ENCODE measurements at places on chromosomes 2 and 18.
A peak's percentile ranks its signal among the peaks of the same experiment; 100 is the strongest.

DNA sequence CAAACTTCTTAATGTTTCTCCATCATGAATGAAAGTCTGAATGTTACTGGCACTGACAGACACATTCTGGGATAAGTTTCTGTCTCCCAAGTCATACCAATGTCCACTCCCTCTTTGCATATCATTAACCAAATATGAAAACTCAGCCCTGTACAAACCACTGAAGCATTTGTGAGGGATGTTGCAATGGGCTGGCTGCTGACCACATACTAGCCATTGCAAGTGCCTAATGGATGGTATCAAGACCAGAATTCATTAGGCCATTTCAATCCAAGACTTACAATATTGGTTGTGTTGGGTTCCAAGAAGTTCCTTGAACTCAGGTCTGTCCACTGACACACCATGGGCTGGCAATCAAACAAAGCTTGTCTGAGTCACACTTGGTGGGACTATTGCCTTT is 73.8 kb downstream of the CBLN2 start:
- DNase-seq = no peak

- no peak for DNase-seq
Measured at GRCh38 chr18:52953387-52953786, 613.4 kb downstream of the DCC start.

DNA sequence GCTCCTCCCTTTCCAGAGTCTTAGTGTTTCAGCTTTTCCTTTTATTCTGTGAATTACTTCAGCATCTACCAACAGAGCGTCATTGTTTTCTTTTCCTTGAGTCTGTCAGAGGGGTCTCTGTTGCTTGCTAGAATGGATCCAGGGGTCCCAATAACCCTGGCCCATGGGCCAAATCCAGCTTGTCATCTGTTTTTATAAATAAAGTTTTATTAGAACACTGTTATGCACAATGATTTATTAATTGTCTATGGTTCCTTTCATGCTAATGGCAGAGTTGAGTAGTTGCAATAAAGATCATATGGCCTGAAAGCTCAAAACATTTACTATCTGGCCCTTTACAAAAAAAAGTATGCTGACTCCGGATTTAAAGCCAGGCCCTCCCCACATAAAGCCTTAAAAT is 58.8 kb downstream of the MRPL35 start:
- no peak for DNase-seq

- DNase-seq = no peak
Measured at GRCh38 chr18:23640052-23640451, 22.7 kb downstream of the ANKRD29 start.

DNA sequence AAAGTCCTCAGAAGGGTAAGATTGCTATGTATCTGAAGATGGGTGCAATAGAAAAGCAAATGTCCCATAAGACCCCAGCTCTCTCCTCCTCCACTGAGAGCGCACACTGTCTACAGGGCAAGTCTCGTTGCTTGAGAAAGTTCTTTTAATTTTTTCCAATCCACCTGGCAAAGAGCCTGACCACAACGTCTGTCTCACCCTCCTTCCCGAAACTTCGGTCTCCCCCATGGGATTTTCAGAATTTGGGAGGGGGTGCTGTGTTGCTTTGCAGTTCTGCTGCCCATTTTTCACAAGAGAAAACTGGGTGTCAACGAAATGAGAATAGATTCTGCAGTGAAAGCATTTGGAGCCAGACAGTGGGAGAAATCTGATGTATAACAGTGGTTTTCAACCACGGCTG is 40.4 kb downstream of the SERTAD2 start:
- DNase-seq = no peak

DNA sequence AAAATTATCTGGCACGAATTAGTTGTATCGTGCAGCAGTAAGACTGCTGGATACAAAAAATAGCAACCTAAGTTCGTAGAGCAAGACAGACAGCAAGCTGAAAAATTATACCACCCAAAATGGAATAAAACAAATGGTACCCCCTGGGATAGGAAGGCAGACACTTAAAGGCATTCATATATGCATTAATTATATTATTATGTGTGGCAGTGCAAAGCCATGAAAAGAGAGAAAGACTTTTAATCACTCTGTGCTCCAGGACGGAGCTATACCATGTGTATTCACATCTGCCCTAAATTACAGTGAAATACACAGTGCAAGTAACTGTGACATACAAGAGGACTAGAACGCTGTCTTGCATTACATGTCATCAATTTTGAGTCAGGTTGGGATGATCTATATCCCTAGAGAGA is 235.9 kb downstream of the GULP1 start:
- no peak for DNase-seq

DNA sequence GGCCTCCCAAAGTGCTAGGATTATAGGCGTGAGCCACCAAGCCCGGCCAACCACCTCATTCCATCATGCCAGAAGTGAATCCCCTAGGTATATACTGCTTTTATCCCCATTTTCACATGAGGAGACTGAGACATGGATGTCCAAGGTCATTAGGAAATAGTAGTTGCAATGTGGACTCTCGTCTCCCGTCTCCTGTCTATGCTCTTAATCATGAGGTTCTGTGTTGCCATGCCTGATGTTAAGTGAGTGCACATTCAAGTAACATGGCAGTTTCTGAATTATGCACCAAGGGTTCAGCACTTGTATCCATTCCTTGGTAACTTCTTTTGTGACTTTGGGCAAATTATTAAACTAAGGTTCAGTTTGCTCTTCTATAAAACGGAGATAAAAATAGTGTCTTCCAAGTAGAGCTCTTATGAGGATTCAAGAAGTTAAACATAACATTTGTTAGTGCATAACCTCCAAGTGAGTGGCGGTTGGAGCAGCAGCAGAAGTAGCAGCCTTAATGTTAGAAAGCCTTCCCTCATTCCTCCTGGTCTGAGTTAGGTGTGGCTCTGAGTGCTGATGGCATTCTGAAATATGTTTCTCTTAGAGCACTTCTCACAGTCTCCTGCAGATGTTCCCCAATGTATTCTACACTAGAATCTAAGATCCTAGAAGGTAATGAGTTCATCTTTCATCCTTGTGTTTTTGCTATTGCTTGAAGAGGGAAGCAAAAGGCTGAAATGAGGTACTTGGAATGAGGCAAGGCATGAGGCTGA is 21.9 kb downstream of the SOCS6 start:
- DNase-seq = no peak

- DNase-seq = no peak
Measured at GRCh38 chr2:189821953-189822748, 37.9 kb downstream of the PMS1 start.

- no peak for DNase-seq
Measured at GRCh38 chr2:10139536-10139935, 17.0 kb downstream of the RRM2 start.

DNA sequence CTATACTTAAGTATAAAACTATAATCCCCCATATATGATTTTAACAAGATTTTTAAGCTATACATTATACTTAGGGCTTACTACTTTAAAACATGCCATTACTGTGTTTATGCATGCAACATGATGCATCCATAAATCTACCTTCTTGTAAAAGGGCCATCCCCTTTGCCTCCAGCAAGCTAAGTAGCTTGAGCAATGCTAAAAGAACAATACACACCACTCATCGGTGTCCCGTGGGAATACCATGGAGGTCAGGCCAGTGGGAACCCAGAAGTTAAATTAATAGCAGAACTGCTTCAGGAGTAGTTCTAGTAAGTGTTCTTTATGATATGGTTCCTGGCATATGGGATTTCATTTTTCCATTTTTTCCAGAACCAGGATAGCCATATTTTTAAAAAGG is 37.8 kb downstream of the SH3RF3 start:
- DNase-seq = no peak

DNA sequence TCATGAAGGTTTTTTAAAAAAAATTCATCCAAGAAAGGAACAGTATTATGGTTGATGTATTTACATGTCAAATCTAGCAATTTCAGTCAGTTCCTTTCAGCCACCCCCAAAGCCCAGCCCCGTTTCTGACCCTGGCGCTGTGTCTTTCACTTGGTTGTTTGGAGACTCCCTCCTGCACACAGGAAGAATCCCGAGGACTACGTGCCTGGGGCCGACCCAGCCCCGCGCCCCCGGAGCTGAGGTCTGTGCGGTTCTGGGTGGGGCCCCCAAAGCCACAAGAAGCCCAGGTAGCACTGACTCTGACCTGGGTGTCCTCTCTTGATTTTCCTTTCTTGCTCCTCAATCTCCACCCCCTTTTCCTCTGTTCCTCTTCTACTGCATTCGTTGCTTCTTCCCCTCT is 49.1 kb downstream of the TRAPPC12 start:
- DNase-seq = no peak

- no peak for DNase-seq
Measured at GRCh38 chr2:20130821-20131645, 79.6 kb upstream of the LAPTM4A start.

DNA sequence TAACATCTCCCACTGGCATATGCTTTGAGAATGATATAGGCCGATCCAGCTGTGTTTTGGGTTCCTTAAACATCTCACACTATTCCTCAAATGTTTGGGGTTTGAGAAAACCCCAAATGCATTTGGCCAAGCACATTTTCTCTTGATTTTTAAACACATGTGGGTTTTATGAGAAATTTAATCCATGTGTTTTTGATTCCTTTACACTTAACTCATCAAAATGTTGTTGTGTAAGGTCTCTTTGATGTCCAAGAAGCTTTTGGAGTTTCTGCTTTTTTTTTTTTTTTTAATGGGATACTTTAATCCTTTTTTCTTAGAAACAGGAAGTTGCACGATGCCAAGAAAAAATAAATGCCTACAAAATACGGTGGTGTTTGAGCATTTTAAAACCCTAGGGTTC is 339.8 kb upstream of the TCF4 start:
- peak; percentile 3 for DNase-seq

DNA sequence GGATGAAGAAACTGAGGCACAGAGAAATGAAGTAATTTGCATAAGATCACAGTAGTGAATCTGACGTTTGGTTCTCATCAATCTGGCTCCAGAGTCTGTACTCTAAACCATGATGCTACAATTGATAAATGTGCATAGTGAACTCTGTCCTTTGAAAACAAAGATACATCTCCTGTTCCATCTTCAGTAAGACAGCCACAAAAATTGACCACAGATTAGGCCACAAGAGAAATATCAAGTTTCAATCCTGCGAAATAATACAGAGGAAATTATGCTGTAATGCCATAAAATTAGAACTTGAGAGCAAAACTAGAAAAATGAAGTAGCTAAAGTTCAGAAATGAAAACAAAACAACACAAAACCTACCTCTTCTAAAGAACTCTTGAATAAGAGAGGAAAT is 28.4 kb downstream of the FAM98A start:
- DNase-seq = no peak

GRCh38 chr2:74515981-74516633 is 1.9 kb downstream of the TLX2 start:
- no peak for DNase-seq

GRCh38 chr2:105708697-105709096 is 36.0 kb upstream of the NCK2 start:
- no peak for DNase-seq

DNA sequence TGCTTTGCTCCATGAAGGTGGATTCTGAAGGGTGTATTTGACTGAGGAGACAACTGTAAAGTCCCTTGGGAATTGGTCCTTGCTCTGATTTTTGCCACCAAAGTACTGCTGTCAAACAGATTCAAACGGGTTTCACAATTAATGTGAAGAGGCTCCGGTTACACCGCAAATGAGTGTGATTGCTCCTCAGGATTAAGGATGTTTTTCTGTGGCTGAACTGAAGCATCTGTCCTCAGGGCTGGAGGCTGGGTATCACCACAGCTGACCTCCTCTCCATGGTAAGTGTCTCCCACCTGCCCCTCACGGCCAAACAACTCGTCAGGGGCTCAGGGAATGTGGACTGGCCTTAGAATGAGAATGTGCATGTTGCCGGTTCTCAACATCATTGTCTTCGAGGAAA is 130.4 kb upstream of the NDUFV2 start:
- no peak for DNase-seq

GRCh38 chr2:39845460-39846146 is 66.5 kb upstream of the THUMPD2 start:
- no peak for DNase-seq

- DNase-seq = no peak
Measured at GRCh38 chr2:693606-694005, 16.4 kb upstream of the TMEM18 start.

- DNase-seq = peak; percentile 23
Measured at GRCh38 chr18:49814147-49814499, 790 bp upstream of the ACAA2 start.

- no peak for DNase-seq
Measured at GRCh38 chr18:24370120-24370519, 27.5 kb downstream of the OSBPL1A start.

GRCh38 chr18:71252351-71252865 is 963.6 kb downstream of the SOCS6 start:
- DNase-seq = no peak

- DNase-seq = no peak
Measured at GRCh38 chr2:181656450-181657291, at the start of gene CERKL. TSS of gene CERKL (minus strand) at chr2:181657105. CDS start at chr2:181657006, 99 bp downstream.

GRCh38 chr2:151410485-151410834 is 758 bp downstream of the RIF1 start:
- DNase-seq = no peak

- no peak for DNase-seq
Measured at GRCh38 chr2:236083934-236084333, 84.3 kb downstream of the GBX2 start.

DNA sequence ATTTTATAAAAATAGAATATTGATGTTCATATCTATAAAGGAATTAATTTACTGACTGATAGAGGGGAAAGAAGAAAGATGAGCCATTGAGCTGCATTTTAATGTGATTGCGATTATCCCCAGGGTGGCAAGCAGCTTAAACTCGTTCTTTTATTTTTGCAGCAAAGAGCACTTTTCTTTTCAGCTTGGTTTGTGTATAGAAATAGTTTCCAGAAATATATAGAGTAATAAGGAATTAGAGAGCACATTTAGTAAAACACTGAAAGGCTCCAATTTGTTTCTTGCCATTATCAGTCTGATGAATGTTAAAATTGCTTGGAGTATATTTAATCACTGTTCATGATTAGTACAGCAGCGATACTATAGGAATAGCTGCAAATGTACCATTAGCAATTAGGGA is 119.5 kb downstream of the MYO3B start:
- DNase-seq = no peak

GRCh38 chr2:86615596-86615995 is 8.1 kb downstream of the RNF103 start:
- no peak for DNase-seq

DNA sequence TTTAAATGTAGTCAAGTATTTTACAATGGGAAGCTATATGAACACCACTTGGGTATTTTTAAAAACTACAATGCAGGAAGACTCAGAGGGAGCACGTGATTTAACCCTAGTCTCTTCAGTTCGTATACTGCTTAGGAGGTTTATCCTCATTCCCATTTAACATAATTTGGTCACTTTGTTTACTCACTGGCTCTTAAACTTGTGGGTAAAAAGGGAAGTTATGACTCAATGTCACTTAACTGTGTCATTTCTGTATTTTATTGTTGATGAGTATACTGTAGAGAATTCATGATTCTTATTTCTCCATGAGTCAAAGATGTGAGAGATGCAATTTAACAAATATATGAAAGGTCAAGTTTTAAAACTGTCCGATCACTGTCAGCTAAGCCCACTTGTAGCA is 48.2 kb downstream of the SLC66A3 start:
- peak; percentile 11 for DNase-seq

DNA sequence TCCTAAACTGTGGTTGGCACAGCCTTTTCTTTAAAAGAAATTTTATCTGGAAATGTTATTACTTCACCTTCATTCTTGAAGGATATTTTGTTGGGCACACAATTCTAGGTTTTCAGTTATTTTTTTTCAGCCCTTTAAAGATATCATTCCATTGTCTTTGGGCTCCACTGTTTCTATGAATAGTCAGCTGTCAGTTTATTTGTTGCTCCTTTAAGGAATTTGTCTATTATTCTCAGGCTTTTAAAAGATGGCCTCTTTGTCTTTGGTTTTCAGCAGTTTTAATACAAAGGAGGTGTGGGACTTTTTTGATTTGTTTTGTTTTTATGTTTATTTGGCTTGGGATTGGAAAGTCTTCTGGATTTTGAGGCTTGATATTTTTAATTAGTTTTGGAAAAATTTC is 61.8 kb downstream of the VAPA start:
- no peak for DNase-seq
